CD4-positive, CD25-positive, alpha-beta regulatory T cell (primary cell): ENCODE measurements at places on chromosomes 5 and 9. TPM values are rescaled to one million over a fixed set of nuclear protein-coding genes. Genes with fewer than 3 reads are reported as not detected.

Gene ZBTB26
- 5.9 TPM for total RNA-seq

- no peak for DNase-seq
- no peak overlapping the region for H3K4me3 ChIP-seq
- no peaks in the 10 kb centered on the region for H3K36me3 ChIP-seq
- no peak overlapping the region for H3K27ac ChIP-seq
- H3K27me3 ChIP-seq: no peaks in the 10 kb centered on the region
Observed at GRCh38 chr5:168227001-168227400, 64.4 kb upstream of the WWC1 start.

DNA sequence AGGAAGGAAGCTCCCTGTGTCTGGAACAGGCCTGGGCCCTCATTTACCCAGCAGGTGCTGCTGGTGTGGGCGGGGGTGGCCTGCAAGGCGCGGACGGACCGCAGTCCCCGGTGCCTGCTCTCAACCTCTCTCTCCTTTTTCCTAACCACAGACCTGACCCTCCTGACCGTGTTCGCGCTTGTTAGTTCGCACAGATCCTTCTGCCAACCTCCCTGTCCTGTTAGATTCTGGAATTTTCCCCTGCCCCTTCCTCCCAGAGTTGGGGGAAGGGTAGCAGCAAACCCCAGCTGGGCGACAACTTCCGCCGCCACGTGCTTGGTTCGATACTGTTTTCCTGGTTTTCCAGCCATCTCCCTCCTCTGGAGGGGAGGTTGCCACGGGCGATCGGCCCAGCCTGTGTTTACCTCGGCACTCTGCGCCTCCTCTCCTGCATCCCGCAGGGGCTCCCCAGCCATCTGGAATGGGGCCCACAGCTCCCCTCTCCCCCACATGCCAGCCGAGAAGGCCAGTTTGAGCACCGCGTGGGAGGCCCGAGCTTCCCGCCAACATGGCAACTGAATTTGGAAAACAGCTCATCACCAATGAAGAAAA is 70.8 kb upstream of the UNC5A start:
- DNase-seq: no peak
- H3K36me3 ChIP-seq: no peaks in the 10 kb centered on the region
- no peak overlapping the region for H3K27ac ChIP-seq

DNA sequence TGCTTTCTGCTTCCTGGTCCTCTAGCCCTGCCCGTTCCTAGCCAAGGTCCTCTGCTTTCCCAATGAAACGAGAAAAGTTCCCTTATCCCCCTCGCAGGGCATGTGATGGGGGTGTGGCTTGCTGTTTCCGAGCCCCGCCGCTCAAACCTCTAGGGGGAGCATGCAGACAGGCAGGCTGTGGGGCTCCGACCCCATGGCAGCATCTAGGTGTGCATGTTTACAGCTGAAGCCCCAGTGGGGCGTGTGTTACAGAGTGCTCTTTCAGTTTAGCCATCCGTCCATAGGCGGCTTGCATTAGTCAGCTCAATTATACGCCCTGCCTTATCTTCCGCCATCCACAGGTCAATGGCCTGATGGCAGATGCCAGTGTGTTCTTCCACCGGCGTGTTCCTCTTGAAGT is 48.3 kb upstream of the SPATA31E1 start:
- DNase-seq: no peak
- no peaks in the 10 kb centered on the region for H3K4me1 ChIP-seq
- H3K27me3 ChIP-seq: no peaks in the 10 kb centered on the region

Gene MSANTD3
- 5.9 TPM for total RNA-seq

DNA sequence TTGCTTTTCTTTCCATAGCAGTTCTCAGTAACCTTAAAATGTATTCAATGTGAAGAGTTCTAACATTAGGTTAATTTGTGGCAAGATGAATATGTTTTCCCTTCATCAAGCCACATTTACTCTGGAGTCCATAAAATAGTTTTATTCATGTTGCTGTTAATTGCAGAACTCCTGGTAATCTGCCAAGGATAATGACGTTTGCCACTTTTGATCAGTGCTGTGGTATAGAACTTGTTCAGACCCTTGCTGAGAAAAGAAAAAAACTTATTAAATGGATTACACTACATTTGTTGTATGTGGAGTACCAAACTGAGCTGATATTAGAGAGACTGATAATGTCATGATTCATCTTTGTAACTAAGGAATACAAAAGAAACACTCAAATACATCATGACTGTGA is 212.4 kb upstream of the DMAC1 start:
- no peak for DNase-seq
- no peaks in the 10 kb centered on the region for H3K27me3 ChIP-seq

Gene DNM1
- total RNA-seq: 1.5 TPM

- H3K4me3 ChIP-seq: no peak overlapping the region
- no peaks in the 10 kb centered on the region for H3K27me3 ChIP-seq
- no peaks in the 10 kb centered on the region for H3K36me3 ChIP-seq
- H3K4me1 ChIP-seq: peaks cover 52% of the 10 kb centered on the region
- H3K27ac ChIP-seq: no peak overlapping the region
Observed at GRCh38 chr5:154782326-154782725, 27.1 kb downstream of the LARP1 start.

DNA sequence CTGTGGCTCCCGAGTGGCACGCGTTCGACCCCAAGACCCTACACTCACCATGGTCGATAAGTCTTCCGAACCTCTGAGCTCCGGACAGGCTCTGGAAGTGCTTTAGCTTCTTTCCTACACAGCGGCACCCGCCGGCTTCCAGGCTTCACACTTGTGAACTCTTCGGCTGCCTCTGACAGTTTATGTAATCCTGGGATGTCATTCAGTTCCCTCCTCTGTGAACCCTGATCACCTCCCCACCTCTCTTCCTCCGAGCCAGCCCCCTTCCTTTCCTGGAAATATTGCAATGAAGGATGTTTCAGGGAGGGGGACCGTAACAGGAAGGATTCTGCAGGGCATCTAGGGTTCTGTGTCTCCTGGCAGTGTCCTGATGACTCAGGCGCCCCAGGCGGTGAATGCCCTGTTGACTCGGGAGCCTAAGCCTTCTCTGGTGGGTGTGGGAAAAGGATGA is at the start of gene CD14:
Gene CD14, minus strand, starts transcription at position 155 of the 451 bp plus-strand sequence. Its CDS starts 104 bp downstream, at position 51.
- no peak for DNase-seq
- H3K27ac ChIP-seq: no peak within 1 kb of the TSS
- no peaks in the 10 kb centered on the region for H3K36me3 ChIP-seq
- H3K4me3 ChIP-seq: peak within 1 kb of the TSS; percentile 74
- peaks cover 20% of the 10 kb centered on the region for H3K4me1 ChIP-seq

Gene FOXD4L4
- total RNA-seq: not detected

DNA sequence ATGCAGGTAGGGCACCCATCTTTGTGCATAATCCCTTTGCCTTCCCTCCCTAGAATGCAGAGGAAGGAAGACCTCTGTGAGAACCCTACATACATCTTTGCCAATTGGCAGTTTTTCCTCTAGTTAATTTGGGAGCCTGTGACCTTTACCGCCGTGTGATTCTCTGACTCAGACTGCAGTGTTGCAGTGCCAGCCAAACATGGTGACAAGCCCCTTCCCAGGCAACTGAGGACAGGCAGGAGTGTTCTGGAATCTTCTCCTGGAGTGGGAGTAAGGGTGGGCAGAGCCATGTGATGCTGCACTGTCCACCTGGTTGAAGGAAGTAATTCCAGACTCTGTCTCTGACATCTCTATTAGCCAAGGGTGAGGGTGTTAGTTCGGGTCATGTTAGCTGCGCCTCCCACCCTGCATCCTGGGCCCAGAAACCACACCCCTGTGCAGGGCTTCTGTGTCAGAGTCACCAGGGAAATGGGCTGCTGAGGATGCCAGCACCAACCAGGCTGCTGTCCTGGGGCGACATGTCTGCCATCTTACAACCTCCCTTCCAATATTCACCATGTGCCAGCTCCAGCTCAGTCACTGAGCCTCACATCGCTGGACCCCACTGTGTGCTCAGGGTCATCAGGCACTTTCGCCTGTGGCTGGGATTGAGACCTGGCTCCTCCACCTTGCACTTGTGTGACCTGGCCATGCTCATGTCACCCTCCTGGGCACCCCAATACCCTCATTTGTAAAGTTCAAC is 21.8 kb downstream of the KCNIP1 start:
- no peaks in the 10 kb centered on the region for H3K27me3 ChIP-seq
- H3K4me1 ChIP-seq: no peaks in the 10 kb centered on the region
- no peak overlapping the region for H3K27ac ChIP-seq
- H3K36me3 ChIP-seq: no peaks in the 10 kb centered on the region
- DNase-seq: no peak
- H3K4me3 ChIP-seq: no peak overlapping the region

Gene SH3RF2
- total RNA-seq: 4.5 TPM

DNA sequence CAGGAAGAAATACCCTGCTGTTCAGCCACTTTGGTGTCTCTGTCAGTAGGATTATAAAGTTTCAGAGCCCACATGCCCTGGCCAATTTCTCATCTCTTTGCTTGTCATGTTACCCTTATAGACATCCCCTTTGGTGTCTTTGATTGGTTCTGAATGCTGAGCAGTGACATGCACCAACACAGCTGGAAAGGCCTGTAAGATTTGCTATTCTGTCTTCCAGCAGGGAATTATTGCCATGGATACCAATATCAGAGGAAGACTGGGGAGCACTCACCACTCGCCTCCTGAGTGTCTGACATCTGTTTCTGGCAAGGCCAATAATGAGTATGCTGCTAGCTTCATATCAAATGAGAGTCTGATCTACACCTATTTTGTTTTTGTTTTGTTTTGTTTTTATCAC is 34.4 kb downstream of the RAB3C start:
- H3K27ac ChIP-seq: no peak overlapping the region
- DNase-seq: no peak
- H3K4me3 ChIP-seq: no peak overlapping the region
- H3K36me3 ChIP-seq: no peaks in the 10 kb centered on the region
- no peaks in the 10 kb centered on the region for H3K27me3 ChIP-seq

- H3K4me1 ChIP-seq: peaks cover 16% of the 10 kb centered on the region
- no peaks in the 10 kb centered on the region for H3K27me3 ChIP-seq
- peak; percentile 25 for DNase-seq
- no peak overlapping the region for H3K27ac ChIP-seq
- no peak overlapping the region for H3K4me3 ChIP-seq
- peaks cover 40% of the 10 kb centered on the region for H3K36me3 ChIP-seq
Observed at GRCh38 chr5:43608406-43608805, 5.4 kb downstream of the NNT start.

Gene FOXI1
- total RNA-seq: not detected

Gene ZNF483
- 22.1 TPM for total RNA-seq

- H3K4me1 ChIP-seq: no peaks in the 10 kb centered on the region
- H3K4me3 ChIP-seq: no peak overlapping the region
- no peaks in the 10 kb centered on the region for H3K27me3 ChIP-seq
- no peak for DNase-seq
- no peaks in the 10 kb centered on the region for H3K36me3 ChIP-seq
- no peak overlapping the region for H3K27ac ChIP-seq
Observed at GRCh38 chr9:120960001-120960400, 33.4 kb upstream of the TRAF1 start.

GRCh38 chr5:8892926-8893325 is 652.9 kb downstream of the SEMA5A start:
- no peak for DNase-seq
- H3K4me1 ChIP-seq: no peaks in the 10 kb centered on the region
- H3K27me3 ChIP-seq: no peaks in the 10 kb centered on the region
- no peak overlapping the region for H3K27ac ChIP-seq
- no peaks in the 10 kb centered on the region for H3K36me3 ChIP-seq

DNA sequence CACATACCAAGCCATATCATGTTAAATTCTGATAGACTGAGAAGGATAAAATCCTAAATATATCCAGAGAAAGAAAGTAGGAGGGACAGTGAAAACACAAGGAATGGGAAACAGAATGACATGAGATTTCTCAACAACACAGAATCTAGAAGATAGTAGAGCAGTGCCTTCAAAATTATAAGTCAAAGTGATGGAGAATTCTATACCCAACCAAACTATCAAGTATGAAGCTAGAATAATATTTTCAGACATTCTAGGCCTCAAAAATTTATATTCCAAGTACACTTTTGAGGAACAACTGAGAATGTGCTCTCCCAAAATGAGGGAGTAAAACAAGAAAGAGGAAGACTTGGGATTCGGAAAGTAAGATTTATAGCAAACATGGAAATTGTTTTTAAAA is 10.9 kb upstream of the TTLL11 start:
- no peak overlapping the region for H3K4me3 ChIP-seq
- no peaks in the 10 kb centered on the region for H3K27me3 ChIP-seq
- peaks cover 4% of the 10 kb centered on the region for H3K4me1 ChIP-seq
- no peak for DNase-seq
- no peaks in the 10 kb centered on the region for H3K36me3 ChIP-seq

Gene CAMK2A
- total RNA-seq: not detected

Gene PDGFRB
- total RNA-seq: not detected

DNA sequence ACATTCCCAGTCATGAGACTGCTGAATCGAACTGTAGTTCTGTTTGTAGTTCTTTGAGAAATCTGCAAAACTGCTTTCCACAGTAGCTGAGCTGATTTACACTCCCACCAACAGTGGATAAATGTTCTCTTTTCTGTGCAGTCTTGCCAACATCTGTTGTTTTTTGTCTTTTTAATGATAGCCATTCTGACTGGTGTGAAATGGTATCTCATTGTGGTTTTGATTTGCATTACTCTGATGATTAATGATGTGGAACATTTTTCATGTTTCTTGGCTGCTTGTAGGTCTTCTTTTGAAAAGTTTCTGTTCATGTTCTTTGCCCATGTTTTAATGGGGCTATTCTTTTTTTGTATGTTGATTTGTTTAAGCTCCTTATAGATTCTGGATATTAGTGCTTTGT is 187.3 kb upstream of the TLE4 start:
- no peaks in the 10 kb centered on the region for H3K4me1 ChIP-seq
- no peak overlapping the region for H3K27ac ChIP-seq
- no peaks in the 10 kb centered on the region for H3K36me3 ChIP-seq
- H3K4me3 ChIP-seq: no peak overlapping the region

Gene FBP2
- total RNA-seq: not detected

Gene GPX8
- total RNA-seq: not detected

Gene TLX3
- not detected for total RNA-seq

Gene PCSK5
- 2.0 TPM for total RNA-seq

GRCh38 chr9:121299467-121300282 is 31.7 kb downstream of the GSN start:
- no peak overlapping the region for H3K27ac ChIP-seq
- DNase-seq: peak; percentile 7
- H3K4me1 ChIP-seq: peaks cover 6% of the 10 kb centered on the region
- H3K4me3 ChIP-seq: peak overlapping the region; percentile 10

DNA sequence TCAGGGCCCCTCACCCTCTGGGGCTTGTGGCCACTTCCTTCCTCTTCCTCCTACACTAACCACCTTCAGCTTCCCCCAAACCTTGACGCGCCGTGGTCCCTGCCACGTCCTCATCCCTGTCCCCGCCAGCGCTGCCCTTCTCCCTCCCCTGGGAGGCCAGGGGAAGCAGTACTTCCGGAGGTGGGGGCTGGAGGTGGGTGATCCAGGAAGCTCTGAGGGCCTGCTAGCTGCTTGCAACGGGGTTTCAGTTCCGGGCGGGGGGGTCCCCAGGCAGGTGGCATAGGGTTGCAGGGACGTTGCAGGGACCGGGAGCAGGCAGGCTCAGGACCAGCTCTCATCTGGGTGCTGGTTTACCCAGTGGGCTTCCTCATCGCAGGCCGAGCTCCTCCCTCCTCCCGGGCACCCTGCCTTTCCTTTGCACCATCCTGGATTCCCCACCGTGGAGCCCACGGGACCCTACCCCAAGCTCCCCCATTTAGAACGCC is 70.0 kb downstream of the RXRA start:
- H3K4me3 ChIP-seq: peak overlapping the region; percentile 37
- peak overlapping the region; percentile 98 for H3K27ac ChIP-seq
- peaks cover 65% of the 10 kb centered on the region for H3K4me1 ChIP-seq
- H3K27me3 ChIP-seq: no peaks in the 10 kb centered on the region
- DNase-seq: peak; percentile 68
- H3K36me3 ChIP-seq: no peaks in the 10 kb centered on the region

GRCh38 chr5:169336242-169336641 is 35.3 kb upstream of the SLIT3 start:
- H3K4me3 ChIP-seq: no peak overlapping the region
- no peaks in the 10 kb centered on the region for H3K36me3 ChIP-seq
- peaks cover 4% of the 10 kb centered on the region for H3K27me3 ChIP-seq

Gene PCDHA1
- total RNA-seq: not detected

Gene HSD17B3
- total RNA-seq: 1.5 TPM
